ENCODE measurements at places on chromosomes 11 and 22.

DNA sequence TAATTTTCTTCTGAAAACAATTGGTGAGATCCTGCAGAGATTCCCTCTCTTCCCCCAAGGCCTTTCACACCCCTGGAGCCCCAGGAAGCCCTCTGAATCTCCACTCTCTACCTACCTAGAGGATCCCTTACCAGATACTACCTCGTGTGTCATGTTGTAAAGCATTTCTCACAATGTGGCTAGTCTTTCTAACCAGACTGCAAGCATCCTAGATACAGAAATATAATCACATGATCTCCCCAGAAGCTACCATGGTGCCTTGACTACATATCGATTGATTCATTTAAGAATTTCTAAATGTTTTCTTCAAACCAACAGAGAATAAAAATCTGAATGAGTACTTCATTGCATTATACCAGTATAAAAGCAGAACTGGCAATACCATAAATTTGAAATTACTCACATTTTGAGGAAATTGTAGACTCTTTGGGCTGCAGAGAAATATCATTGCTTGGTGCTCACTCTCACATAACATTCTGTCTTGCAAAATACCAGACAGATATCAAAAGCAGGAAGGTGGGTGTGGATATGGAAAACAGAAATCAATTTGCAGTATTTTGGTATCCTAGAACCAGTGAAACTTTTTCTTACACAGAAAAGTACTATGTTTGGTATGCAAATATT is 113.5 kb downstream of the MAML2 start:
- no peak for DNase-seq

- DNase-seq: no peak
These were observed 3.1 kb upstream of the ADM start for GRCh38 chr11:10301656-10302358.

GRCh38 chr11:134332189-134332631 is 422 bp downstream of the GLB1L2 start:
- no peak for DNase-seq

DNA sequence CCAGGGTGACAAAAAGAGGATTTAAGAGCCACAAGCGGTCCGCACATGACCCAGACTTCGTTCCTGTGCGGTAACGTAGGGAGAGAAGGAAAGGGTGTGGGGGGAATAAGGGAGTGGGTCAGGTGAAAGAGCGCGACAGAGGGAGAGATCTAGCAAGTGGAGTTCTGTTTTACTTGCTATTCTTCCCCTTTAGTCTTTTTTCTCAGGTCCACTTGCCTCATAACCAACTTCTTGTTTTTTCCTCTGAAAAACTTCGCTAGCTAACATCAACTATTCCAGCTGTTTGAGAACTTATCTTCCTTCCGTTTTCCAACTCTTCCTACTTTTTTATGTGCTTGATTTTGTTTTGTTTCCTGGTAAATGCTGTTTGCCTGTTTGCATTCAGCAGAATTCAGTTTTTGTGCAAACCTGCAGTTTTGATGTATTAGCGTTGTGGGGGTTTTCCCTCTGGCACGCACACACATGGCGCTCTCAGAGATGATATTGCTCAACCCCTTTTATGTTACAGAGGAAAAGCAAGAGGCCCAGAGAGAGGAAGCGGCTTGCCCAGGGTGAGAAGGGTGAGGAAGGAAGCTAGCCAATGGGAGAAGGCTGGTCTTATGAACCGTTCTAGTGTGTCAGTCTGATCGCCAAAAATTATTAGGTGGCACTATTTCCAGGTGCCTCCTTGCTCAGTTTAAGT is 592 bp upstream of the CTSC start:
- DNase-seq: no peak

- DNase-seq: no peak
These were observed 143.1 kb upstream of the RASSF10 start for GRCh38 chr11:12865863-12866595.

DNA sequence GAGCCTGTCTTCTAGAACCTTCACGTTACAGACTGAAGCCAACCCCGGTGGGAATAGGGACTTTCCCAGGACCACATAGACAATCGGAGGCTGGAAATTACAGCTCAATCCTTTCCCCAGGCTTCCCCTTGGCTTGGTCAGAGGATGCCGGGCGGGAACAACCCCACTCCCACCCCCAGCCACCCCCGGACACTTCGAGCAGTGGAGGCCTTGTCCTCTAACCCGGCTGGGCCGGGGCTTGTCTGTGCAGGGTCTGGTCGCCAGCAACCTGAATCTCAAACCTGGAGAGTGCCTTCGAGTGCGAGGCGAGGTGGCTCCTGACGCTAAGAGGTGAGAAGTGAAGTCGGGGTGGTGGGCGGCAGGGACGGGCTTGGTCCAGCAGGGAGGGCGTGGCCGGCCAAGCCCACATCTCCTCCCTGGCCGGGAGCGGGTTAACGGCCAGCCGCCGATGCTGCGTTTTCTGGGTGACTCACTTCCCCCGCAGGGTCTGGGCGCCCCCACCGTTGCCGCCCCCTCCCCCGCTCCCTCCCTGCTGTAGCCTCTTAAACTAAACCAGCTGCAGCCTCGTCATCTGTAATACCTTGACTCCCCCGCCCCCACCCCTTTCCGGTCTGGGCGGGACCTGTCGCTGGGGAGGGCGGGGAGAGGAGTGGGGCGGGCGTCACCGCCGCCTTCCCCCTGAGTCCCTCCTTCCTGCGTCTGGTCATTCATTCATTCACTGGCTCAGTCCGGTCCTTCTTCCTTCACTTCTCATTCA is 1.5 kb downstream of the LGALS1 start:
- DNase-seq: no peak

DNA sequence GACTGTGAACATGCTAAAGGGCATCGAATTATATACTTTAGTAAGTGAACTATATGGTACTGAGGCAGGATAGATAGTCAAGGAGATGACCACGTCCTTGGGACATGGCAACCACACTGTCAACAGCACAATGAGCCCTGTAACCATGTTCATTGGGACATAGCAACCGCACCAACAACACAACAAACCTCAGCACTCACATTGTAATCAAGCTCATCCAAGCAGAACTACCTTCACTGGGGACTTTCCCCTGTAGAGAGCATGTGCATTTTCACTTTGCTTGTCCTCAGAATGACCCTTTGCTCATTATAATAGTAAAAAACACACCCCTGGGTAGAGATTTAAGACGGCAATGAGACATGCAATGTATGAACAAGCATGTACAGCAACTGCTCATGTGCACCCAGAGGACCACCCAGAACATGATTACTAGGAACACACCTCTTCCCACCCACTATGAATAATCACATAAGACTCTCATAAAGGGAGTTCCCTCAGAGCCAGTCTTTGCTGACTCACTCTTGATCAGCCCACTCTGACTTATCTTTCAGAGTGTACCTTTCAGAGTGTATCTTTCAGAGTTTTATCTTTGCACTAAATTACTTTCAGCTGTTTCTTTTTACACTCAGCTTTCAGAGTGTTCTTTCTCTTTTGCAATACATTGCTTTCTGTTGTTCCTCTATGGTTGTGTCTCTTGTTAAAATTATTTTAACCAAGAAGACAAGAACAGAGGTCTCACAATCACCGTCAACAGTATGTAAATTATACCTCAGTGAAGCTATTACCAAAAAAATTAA is 4.1 kb upstream of the PLAAT2 start:
- DNase-seq: no peak

DNA sequence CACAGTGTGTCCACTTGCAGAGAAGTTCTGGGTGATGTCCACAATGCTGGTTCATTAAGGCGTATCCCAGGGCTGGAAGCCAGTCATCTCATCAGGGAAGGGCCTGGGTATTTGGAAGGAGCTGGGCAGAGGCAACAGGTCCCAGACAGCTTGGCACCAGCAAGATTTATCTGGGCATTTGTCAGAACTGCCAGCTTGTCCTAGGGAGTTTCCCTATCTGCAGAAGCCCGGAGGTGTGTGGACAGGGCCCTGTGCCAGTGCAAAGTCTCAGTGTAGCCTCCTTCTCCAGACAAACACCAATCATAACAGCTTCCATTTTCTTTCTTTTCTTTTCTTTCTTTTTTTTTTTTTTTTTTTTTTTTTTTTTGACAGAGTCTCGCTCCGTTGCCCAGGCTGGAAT is 125.3 kb upstream of the TIMP3 start:
- no peak for DNase-seq

DNA sequence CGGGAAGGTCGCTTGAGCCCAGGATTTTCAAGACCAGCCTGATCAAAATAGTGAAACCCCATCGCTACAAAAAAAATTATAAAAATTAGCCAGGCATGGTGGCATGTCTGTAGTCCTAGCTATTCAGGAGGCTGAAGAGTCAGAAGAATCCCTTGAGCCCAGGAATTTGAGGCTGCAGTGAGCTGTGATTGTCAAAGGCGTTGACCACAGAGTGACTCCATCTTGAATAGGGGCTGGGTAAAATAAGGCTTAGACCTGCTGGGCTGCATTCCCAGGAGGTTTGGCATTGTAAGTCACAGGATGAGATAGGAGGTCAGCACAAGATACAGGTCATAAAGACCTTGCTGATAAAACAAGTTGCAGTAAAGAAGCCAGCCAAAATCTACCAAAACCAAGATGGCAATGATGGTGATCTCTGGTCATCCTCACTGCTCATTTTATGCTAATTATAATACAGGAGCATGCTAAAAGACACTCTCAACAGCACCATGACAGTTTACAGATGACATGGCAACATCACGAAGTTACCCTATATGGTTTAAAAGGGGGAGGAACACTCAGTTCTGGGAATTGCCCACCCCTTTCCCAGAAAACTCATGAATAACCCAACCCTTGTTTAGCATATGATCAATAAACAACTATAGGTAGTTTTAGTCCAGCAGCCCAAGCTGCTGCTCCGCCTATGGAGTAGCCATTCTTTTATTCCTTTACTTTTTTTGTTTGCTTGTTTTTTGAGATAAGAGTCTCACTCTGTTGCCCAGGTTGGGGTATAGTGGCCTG is 2.8 kb upstream of the RDX start:
- no peak for DNase-seq

DNA sequence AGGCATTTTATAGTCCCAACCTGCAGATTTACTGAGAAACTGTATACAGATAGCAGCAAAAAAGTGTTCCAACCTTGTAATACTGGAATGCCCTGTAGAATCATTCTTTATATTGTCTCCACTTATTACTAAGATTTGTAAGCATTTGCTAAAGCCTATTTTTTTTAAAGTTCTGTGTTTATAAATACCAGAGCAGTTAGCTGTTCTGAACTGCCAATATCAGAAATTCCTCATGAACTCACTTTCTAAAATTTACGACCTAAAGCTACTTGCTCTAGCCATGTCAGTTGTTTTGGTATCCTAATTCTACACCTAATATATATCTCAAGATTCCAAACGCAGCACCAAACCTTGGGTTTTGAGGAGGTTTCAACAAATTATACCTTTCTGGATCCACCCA is 103.2 kb downstream of the C11orf65 start:
- DNase-seq: no peak

- no peak for DNase-seq
These were observed 15.8 kb upstream of the CTSC start for GRCh38 chr11:88353386-88353785.

DNA sequence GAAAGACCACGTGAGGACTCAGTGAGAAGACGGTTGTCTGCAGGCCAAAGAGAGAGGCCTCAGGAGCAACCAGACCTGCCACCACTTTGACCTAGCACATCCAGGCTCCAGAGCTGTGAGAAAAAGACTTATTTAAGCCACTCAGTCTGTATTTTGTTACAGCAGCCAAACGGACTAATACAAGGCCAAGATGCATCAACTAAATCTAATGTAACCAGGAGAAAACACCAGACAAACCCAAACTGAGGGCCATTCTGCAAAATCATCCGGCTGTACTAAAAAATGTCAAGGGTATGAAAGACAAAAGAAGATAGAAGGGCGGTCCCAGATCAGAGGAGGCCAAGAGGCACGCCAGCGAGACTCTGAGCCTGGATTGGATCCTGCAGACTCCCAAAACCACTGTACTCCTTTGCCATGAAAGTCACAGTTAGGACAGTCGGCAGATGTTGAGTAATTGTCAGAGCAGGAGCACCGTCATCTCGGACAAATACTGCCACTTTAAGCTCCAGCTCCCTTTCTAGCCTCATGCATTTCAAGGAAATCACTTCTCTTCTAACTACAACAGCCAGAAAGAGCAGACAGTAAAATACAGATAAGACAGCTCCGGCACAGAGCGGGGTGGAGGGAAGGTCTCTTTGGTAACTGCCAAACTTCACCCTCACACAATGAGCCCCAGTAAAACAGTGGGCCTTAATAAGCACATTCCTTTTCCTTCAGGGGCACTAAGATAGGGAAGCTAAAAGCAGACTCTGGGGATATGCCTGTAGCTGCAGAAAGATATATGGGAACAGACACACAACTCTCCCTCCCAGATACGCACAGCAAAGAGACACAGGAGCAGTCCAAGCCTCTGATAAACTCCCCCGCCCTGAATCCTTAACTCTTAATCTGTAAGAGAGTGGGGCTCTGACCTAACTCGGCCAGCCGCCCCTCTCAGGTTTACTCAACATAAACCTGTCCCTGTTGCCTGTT is 3.5 kb upstream of the ZP1 start:
- no peak for DNase-seq

- DNase-seq: no peak
These were observed 23.9 kb downstream of the DKK3 start for GRCh38 chr11:11984563-11984962.

DNA sequence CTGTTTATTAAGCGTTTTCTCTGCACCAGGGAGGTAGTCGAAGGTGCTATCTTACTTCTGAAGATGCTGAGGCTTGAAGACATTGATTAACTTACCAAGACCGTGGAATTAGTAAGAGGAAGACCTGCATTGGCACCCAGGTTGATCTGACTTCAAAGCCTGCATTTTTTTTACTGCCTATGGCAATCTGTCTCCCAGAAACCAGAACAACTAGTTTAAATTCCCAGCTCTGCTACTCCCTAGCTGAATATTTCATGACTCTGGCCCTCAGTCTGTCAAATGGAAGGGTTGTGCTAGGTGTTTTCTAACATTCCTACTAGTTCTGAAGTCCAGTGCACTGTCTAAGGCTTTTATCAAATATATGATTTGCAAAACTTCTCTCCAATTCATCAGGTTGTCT is 52.0 kb upstream of the GRAMD1B start:
- no peak for DNase-seq

GRCh38 chr11:65611758-65612603 is 2.0 kb downstream of the MAP3K11 start:
- DNase-seq: no peak

GRCh38 chr22:46610356-46610755 is 9.8 kb upstream of the GRAMD4 start:
- no peak for DNase-seq

DNA sequence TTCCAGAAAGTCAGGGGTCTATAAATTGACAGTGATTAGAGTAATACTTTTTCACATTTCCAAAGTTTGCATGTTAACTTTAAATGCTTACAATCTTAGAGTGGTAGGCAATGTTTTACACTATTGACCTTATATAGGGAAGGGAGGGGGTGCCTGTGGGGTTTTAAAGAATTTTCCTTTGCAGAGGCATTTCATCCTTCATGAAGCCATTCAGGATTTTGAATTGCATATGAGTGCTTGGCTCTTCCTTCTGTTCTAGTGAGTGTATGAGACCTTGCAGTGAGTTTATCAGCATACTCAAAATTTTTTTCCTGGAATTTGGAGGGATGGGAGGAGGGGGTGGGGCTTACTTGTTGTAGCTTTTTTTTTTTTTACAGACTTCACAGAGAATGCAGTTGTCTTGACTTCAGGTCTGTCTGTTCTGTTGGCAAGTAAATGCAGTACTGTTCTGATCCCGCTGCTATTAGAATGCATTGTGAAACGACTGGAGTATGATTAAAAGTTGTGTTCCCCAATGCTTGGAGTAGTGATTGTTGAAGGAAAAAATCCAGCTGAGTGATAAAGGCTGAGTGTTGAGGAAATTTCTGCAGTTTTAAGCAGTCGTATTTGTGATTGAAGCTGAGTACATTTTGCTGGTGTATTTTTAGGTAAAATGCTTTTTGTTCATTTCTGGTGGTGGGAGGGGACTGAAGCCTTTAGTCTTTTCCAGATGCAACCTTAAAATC is 5.3 kb downstream of the MALAT1 start:
- no peak for DNase-seq

Measured in iPS DF 6.9 (cell line).